Dermis microvascular lymphatic vessel endothelial cell (primary cell): ENCODE measurements at places on chromosomes 1 and 21. TPM values are rescaled to one million over a fixed set of nuclear protein-coding genes. Genes with fewer than 3 reads are reported as not detected.

Gene KMO
- not detected in 2 replicates for total RNA-seq

Gene PRKCZ
- total RNA-seq: 23.8 and 24.0 TPM in 2 replicates

Gene CLDN17
- not detected in 2 replicates for total RNA-seq

Gene ARHGEF16
- total RNA-seq: 0.39 and 0.76 TPM in 2 replicates

Gene RYR2
- total RNA-seq: 0.25 and 0.26 TPM in 2 replicates

Gene FMO1
- total RNA-seq: not detected in 2 replicates

Gene ANKRD35
- total RNA-seq: under 0.01 TPM in 2 replicates
